ENCODE measurements at places on chromosomes 1 and 21. TPM values are rescaled to one million over a fixed set of nuclear protein-coding genes. Genes with fewer than 3 reads are reported as not detected.

- no peak for DNase-seq
Observed at GRCh38 chr1:66526036-66526435, 7.9 kb upstream of the SGIP1 start.

Gene AGO4
- 26.6 TPM for total RNA-seq

- no peak for DNase-seq
Observed at GRCh38 chr1:116302281-116302680, 70.8 kb upstream of the ATP1A1 start.

DNA sequence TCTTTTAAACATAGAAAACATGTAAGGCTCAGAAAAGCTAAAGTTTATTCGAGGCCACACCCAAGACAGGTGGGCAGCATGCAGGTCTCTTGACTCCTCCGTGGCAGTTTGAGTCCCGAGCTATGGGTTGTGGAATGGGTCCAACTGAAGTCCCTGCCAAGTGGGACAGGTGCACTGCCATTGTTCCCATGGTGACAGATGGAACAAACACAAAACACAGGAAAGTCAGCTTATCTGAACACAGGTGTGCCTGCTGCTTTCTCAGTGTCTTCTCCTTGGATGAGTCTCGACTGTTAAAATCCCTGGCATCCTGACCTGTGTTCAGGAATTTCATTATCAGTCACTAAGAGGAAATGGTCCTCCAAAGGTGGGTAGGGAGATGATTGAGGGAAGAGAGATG is 99.0 kb upstream of the RAB4A start:
- DNase-seq, result no peak

GRCh38 chr1:64513545-64513944 is 43.6 kb downstream of the CACHD1 start:
- DNase-seq, result no peak

Gene NBPF10
- total RNA-seq, result 0.26 TPM

Gene HSD3B2
- not detected for total RNA-seq

Gene CELA3B
- not detected for total RNA-seq

DNA sequence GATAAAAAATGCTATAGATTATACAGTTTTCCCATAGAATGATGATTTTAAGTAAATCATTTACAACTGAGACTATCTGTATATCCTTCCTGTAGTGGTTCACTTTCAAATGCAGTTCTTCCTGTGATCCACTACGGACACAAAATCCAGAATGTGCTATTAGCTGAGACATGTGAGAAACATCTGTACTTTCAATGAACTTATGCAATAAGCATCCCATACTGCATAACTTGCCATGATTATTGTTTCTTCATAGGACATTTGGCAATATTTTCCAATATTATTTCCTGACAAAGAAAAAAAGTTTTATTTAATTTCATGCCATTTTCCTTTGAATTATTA is 83.5 kb upstream of the PRDX6 start:
- DNase-seq, result no peak

DNA sequence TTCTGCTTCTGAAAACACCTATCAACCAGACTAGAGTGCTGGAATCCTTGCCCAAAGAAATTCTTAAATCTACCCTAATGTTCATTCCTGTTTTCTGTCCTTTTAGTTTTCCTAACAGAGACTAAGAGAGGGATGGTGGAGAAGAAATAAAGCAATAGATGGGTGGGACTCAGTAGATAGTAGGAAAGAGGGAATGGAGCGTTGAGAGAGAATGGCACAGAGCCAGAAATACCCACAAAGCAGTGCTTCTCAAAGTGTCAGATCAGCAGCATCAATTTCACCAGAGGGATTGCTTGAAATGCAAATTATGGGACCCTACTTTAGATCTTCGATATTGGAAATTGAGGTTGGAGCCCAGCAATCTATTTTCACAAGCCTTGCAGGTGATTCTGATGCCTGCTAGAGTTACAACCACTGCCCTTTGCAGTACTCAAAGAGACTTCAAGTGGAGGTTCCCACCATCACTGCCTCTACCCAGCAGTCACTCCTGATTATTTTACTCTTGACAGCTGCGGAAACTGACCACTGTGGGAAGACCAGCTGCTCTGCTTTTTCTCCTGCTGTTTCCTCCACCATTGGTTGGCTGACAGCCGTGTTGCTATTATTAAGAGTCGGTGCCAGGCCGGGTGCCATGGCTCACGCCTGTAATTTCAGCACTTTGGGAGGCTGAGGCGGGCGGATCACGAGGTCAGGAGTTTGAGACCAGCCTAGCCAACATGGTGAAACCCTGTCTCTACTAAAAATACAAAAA is 11.4 kb upstream of the PRPF3 start:
- no peak for DNase-seq

GRCh38 chr1:17475752-17476151 is 36.3 kb upstream of the RCC2 start:
- DNase-seq, result no peak

- DNase-seq, result no peak
Observed at GRCh38 chr1:3580231-3580630, 31.1 kb downstream of the MEGF6 start.

- no peak for DNase-seq
Observed at GRCh38 chr1:86741947-86742572, 37.7 kb downstream of the SH3GLB1 start.

Gene EPHB2
- 10.7 TPM for total RNA-seq

GRCh38 chr21:16842696-16843035 is 670.2 kb upstream of the CXADR start:
- no peak for DNase-seq

DNA sequence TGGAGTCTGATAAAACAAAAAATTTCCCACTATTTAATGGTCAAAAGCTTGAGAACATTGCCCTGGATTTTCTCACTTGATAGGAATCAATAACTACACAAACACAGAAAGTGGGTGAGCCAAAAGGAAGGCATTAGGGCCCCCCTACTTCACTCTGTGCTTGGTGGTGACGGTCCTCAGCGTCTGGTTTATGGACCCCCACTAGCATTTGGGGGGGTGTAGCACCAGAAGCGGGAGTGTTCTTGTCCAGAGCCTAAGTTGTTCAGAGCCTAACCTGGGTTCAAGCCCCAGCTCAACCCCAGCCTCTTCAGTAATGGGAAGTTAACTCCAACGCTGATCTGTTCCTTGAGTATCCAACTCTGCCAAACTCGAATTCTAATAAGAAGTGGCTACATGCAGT is 33.1 kb downstream of the STPG1 start:
- DNase-seq, result no peak

- no peak for DNase-seq
Observed at GRCh38 chr1:31708324-31708723, 4.5 kb upstream of the COL16A1 start.

- no peak for DNase-seq
Observed at GRCh38 chr21:39332175-39332574, 16.7 kb downstream of the HMGN1 start.

- no peak for DNase-seq
Observed at GRCh38 chr1:230517786-230518185, 91.7 kb upstream of the PGBD5 start.

Gene HSD11B1
- total RNA-seq, result not detected

- no peak for DNase-seq
Observed at GRCh38 chr1:183241471-183241870, 55.4 kb downstream of the LAMC2 start.

- no peak for DNase-seq
Observed at GRCh38 chr1:153070243-153070642, 1.2 kb downstream of the SPRR2B start.

DNA sequence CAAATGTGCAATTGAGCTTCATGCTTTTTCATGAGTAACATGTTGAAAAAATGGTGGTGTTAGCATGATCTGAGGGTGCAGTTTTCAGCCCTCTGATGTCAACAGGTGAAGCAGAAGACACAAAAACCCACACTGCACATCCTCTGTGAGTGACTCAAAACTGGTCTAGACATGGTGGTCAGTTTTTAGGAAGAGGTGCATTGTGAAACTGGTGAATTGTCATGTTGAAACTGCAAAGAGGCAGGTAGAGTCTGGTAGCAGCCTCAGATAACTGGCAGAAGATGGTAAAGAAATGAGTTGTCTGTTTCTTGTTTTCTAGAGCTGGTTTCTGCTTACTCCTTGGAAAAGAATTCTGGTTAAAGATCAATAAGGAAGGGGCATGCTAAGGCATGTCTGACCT is 97.3 kb upstream of the HMCN1 start:
- no peak for DNase-seq

GRCh38 chr1:197235355-197235754 is 32.7 kb upstream of the CRB1 start:
- no peak for DNase-seq

DNA sequence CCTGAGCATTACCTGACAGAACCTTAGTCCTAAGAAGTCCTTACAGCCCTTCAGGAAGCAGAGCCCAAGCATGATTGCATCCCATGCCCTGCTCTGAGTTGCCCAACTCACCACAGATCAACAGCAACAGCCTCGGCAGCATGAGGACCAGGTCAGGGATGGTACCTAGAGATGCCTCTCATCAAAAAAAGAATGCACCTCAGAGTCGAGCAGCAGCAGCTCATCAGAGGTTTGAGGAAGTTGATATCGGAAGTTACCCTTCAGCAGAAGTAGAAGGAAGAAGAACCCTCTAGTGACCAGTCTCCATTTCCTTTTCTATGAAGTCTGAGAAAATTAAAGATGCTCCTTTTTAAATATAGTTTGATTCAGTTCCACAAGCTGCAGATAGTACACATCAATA is at the start of gene FCRL1:
FCRL1 (minus strand) TSS at position 225 of the 400 bp plus-strand sequence; CDS start at position 142, 83 bp downstream.
- no peak for DNase-seq

GRCh38 chr1:236458996-236459395 is 64.8 kb upstream of the LGALS8 start:
- DNase-seq, result no peak

GRCh38 chr1:41351262-41352151 is 9.7 kb upstream of the FOXO6 start:
- no peak for DNase-seq

Gene TXLNA
- total RNA-seq, result 65.3 TPM

Gene SPRR2D
- not detected for total RNA-seq

Gene CELA3A
- total RNA-seq, result not detected

DNA sequence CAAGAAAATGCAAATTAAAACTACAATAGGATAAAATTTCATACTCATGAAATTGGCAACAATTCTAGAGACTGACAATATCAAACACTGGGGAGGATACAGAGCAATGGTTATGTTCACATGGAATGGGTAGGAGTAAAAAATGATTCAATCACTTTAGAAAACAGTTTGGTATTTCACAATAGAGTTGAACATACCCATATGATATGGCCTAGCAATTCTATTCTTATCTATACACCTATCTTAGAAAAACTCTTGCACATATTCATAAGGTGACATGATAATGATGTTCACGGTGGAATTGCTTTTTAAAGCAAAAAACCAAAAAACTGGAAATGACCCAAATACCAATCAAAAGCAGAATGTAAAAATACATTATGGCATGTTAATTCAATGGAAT is 28.7 kb downstream of the PHC2 start:
- no peak for DNase-seq

- DNase-seq, result no peak
Observed at GRCh38 chr1:34884961-34885360, 25.4 kb upstream of the SMIM12 start.

GRCh38 chr1:223657978-223658377 is 7.5 kb downstream of the CAPN8 start:
- no peak for DNase-seq

Gene RPE65
- not detected for total RNA-seq
